Stimulated activated CD8-positive, alpha-beta memory T cell treated with anti-CD3 and anti-CD28 coated beads, Interleukin-2, amount 100 ng/mL, for 48 hours (primary cell): ENCODE measurements at places on chromosomes 7 and 10.

- no peak for DNase-seq
Observed at GRCh38 chr10:29465384-29465783, 169.4 kb downstream of the SVIL start.

DNA sequence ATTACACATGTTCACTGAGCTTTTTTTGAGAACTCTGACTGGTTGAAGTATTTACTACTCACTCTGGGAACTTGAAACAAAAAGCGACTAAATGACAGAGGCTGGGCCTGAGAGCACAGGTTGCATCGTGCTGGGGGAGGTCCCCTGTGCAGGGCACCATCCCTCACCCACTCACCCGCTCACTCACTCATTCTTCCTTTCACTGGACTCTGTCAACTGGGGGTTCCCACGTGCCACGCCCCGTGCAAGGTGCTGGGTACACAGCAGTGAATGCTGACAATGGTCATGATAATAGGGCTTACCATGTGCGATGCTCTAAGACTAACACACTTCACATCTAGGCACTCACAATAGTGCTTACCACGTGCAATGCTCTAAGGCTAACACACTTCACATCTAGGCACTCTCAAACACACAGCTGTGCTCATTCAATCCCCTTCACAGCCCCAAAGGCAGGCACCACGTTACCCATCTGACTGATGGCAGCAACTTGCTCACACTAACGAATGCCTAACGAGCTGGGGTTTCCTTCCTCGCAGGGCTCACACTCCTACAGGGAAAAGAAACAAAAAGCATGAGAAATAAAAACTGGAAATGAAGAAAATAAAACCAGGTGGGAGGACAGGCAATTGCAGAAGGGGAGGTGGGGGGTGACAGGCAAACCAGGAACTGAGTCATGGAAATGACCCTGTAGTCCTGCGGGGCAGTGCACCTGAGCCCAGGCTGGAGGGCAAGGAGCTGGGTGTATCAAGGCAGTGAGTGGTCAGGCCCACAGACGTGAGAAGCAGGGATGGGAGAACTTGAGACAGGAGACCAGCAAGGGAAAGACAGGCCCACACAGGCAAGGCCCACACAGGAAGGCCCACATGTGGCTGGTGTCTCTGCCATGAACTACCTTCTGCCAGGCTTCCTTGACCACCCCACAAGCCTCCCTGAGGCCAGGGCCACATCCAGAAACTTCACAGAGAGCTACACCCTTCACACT is 147.0 kb upstream of the FAM20C start:
- DNase-seq, result no peak

DNA sequence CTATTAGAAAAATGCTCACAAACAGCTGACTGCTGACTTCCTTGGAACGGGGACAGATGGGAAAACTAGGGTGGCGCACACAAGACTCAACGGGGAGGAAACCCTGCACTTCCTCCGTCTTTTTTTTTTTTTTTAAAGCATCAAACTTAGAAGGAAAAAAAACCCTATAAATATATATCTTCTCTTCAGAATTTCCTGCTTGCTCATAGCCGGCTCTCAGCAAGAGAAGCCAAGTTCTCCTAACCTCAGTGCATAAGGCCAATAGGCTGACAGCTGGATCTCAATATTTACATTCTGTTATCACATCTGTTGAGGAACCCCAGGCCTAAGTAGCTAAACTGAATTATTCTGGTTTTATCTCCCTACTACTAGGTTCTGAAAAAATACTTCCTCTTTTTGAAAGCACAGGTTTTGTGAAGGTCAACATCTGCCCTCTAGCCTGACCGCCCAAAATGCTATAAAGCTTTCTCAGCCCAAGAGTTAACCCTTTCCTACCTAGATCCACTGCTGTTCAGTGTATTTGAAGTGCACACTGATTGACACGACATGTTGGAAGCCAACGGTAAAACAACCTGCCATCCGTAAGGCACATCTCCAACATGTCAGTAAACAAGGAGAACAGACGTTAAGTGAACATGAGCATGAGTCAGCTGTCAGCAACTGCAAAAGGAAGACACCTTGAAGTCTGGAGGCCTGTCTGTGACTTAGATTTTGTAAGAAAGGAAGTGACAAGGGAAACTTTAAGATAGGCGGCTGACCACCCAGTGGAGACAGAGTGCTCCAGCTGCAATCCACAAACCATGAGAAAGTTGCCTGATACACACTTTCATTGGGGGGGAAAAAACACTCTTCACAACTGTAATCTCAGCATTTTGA is 83.8 kb downstream of the EBLN1 start:
- DNase-seq, result no peak

- DNase-seq, result no peak
Observed at GRCh38 chr7:163298-163695, 29.1 kb upstream of the FAM20C start.

DNA sequence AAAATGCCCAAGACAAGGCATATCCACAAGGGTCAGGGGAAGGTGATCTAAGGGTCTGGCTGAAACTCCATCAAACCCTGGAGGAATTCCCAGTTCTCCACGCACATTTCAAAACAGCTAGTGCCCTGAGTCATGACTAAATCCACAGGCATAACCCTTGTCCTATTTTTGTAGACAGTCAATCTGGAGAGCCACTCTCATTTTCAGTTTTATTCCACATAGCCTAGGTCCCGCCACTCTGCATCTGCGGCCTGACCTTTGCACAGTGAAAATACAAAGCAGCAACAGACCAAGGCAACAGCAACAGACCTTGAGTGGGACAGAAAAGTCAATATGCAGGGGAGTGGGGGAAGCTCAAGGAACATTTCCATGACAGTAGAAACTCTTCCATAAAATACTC is 201.4 kb upstream of the NPVF start:
- DNase-seq, result no peak

DNA sequence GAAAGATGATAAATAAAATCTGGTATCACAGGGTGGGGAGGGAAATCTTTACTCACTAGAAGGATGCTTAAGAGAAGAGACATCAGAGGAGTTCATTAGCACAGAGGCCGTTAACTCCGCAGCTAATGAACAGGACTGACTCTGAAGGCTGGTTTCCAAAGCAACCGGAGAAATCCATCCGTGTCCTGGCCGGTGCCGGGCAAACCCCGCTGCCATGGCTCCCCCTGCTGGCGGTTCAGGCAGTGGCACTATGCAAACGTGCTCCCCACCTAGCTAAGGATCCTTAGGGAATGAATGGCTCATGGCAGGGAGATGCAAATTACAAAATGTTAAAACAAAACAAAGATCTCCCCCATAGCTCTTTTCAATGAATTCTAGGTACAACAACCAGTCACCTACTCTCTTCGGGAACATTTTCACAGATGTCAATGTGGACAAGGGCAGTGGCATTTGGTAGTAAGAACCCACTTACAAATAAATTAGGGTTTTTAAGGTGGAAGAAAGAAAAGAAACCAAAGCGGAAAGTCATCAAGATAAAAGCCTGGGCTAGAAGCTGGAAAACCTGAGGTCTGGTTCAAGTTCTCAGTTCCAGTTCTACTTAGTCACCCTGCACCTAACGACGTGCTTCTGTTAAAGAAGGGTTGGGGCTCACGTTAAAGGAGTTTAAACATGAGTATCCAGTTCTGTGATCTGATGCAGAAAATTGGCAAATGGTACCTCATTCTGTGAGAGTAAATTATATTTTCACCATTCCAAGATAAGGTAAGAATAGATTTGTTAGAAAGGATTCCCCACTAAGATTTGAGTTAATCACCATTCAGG is 138.2 kb downstream of the SVIL start:
- DNase-seq, result peak; percentile 70

GRCh38 chr7:94609561-94609960 is 46.4 kb downstream of the SGCE start:
- no peak for DNase-seq

- DNase-seq, result no peak
Observed at GRCh38 chr7:110808361-110808760, 282.6 kb upstream of the LRRN3 start.

- no peak for DNase-seq
Observed at GRCh38 chr10:73758704-73759511, 14.7 kb downstream of the SEC24C start.

DNA sequence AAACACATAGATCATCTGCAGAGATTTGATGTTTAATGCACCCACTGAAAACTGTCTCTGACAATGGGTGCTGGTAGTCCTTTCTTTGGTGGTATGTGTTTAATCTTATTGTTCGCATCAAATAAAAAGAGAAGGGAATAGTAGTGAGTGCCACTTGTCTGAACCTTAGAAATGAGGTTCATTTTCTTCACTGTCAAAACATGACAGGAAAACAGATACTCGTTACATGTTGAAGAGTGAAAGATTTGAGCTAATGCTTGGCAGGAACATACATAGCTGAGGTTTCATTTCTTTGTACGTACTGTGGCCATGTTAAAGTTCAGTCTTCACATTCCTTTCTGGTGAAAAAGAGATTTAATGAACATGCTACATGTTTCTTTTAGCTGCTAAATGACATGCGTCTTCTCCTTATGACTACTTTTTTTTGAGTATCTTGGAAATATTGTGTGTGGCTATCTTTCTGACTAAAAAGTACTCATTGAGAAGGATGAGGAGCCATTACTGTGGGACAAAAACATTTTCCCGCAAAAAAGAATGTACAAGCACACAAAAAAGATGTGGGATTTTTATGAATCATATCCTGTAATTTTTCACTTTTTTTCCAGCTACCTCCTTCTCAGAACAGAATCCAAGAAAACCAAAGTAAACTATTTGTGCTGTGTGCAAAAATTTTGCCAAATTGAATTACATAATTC is 108.0 kb downstream of the TWIST1 start:
- no peak for DNase-seq

GRCh38 chr10:74575191-74575720 is 251.1 kb upstream of the KAT6B start:
- DNase-seq, result no peak

DNA sequence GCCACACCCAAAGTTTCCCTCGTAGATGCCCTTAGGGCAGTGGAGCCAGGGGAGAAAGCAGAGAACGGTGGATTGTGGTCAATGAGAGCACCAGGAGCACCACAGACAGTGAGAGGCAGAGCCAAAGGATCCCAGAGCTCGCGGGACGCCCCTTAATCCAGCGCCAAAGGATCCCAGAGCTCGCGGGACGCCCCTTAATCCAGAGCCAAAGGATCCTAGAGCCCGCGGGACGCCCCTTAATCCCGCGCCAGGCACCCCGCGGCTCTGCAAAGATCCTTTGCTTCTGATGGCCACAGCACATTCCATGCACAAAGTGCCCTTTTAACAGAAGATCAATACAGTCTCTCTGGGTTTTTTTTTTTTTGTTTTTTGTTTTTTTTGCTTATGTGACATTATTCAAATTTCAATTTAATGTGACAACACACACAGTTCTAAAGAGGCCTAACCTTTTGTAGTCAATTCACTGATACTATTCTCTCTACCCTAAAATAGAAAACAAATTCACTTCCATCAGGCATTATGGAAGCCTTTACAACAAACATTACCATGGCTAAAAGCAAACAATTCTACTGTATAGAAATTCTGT is 52.9 kb upstream of the NCAPG2 start:
- DNase-seq, result no peak

- no peak for DNase-seq
Observed at GRCh38 chr10:1464881-1465417, 272.4 kb downstream of the ADARB2 start.

DNA sequence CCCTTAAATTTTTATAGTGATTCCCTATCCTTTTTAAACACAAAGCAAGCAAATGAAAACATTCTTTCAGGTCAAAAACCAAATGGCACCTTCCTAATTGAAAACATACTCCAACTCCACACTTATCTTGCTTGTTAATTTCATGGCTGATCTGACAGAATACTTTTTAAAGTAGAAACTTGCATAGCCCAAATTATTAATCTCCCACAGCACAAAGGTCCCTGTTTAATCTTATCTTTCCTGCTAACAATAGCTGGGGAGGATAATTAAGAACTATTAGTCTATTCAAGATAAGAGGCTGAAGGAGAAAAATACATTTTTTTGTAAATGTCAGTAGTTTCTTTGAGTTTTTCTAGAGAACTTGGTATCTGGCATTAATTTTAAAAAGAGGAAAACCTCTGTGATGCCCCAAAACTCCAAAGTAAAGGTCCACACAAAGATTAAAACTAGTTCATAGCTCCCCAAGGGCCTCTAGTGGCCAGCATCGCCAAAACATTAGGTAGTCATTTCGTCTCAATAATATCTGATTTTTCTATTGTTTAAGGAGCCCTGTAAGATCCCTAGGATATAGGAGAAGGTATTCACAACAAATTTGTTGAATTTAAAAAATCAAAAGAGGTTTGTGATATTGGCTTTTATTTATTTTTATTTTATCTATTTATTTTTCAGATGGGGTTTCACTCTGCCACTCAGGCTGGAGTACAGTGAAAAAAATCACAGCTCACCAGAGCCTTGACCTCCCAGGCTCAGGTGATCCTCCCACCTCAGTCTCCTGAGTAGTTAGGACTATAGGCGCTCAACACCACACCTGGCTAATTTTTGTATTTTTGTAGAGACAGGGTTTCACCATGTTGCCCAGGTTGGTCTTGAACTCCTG is 14.7 kb downstream of the CDNF start:
- no peak for DNase-seq

DNA sequence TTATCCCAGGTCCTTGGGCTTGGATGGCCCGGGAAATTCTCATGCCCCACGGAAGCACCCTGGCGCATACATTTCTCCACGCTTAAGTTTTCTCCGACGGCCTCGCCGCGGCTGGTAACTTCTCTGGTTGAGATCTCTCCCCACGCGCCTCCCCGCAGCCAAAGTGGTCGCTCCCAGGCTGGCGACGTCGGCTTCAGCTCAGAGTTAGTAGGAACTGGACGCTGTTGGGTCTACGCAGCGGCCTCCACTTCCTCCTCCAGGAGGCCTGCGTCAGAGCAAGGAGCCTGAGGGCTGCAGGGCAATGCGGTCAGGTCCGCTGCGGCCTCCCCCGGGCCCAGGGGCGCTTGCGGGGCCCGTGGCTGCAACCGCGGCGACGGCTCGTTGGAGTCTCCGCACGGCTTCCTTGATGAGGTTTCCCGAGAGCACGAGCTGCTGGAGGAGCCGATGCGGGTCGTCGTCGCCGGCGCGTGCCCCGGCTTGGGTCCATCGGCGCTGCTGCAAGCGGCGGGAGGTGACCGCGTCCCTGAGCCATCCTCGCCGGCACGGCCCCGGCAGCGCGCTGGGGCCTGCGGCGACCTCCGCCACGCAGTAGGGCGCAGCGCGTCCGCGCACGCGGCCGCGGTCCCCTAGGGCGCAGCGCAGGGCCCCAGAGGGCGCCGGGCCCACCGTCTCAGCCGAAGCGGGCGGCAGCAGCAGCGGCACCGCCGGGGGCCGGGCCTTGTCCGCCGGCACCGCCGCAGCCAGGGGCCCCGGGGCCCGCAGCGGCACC is 744 bp downstream of the FRAT2 start:
- DNase-seq, result peak; percentile 37

DNA sequence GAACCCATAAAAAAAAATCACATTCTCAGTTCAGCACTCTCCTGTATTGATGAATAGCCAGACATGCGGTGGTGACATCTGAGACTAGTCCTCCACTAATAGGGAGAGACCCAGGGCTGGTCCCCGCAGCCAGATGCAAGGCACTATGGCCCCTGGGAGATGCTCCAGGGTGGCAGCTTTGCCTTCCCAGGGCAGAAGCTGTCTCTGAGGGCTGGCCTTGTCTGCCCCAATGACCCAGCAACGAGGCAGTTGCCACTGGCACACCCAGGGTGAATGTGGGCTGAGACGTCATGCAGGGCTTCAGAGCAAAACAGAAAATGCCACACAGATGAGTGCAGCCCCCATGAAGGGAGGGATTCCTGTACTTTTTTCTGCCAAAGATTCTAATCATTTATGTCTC is 50.1 kb upstream of the GDF10 start:
- DNase-seq, result no peak
